DMS79 treated with DMSO at 0.1 percent for 48 hours (cell line): ENCODE measurements at places on chromosomes 5 and 9.
A peak's percentile ranks its signal among the peaks of the same experiment; 100 is the strongest.

DNA sequence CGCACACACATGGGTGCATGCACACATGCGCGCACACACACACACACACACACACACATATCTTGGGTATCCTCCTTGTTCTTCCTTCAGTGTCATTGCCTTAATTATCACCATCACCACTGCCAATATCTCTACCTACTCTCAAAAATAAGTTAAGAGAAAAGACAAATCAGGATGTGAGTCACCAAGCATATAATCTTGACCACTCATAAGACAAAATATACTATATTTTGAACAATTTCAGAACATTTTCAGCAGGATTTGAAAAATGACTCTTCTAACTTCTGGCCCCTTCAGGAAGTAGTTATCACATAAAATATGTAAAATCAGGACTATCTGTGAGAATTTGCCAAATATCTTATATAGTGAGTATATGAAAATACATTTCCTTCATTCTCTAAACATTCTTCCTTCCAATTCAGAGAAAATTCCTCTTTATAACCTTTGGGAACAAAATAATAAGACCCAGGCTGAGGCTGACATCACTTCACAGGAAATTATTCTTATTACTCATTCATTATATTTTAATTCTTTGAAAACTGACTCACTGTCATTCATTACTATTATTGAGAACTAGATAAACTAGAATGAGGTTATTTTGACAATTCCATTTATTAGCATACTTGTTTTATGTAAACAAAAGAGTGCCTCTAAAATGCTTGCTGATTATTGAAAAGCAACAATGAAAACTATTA, 772.0 kb upstream of the ACO1 start:
- no peak for DNase-seq

DNA sequence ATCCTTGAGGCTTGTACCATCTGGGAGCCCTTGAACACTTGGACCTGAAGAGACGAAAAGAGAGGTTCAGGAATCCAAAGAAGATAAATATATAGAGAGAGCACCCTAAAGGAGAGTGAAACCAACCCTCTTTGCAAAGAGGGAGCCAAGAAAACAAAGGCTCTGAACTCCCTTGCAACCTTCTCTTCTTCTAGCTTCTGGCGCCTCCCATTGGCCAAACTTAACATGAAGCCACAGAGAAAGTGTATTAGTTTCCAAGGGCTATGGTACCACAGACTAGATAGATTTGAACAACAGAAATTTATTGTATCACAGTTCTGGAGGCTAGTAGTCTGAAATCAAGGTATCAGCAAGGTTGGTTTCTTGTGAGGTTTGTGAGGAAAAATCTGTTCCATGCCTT, 175.1 kb downstream of the HCN1 start:
- DNase-seq, result no peak

GRCh38 chr9:31950756-31951155, 433.7 kb upstream of the ACO1 start:
- no peak for DNase-seq

DNA sequence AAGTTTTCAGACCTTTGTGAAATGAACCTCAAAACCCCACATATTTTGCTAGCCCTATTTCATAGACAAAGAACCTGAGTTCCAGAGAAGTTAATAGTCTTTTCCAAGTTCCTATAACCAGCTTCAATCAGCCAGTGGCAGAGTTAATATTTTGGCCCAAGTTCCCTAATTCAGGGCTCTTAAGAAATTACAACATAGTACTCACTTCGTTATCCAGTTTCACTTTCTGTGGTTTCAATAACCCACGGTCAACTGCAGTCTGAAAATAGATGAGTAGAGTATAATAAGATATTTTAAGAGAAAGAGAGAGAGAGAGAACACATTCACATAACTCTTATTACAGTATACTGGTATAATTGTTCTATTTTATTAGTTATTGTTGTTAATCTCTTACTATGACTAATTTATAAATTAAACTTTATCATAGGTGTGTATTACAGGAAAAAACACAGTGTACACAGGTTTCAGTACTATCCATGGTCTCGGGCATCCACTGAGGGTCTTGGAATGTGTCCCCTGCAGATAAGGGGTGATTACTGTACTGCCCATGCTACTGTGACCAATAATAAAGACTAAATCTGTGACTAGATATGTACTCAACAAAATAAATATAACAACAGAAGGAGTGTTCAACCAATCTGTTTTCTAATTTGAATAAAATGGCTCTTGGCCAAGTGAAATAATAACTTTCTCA, 9.3 kb upstream of the MYOT start:
- DNase-seq, result no peak

- no peak for DNase-seq
Measured at GRCh38 chr5:14745188-14745563, 80.7 kb downstream of the OTULIN start.

- DNase-seq, result no peak
Measured at GRCh38 chr5:159850160-159850559, 66.1 kb upstream of the ADRA1B start.

- no peak for DNase-seq
Measured at GRCh38 chr9:94269264-94269663, 10.2 kb downstream of the ZNF169 start.

DNA sequence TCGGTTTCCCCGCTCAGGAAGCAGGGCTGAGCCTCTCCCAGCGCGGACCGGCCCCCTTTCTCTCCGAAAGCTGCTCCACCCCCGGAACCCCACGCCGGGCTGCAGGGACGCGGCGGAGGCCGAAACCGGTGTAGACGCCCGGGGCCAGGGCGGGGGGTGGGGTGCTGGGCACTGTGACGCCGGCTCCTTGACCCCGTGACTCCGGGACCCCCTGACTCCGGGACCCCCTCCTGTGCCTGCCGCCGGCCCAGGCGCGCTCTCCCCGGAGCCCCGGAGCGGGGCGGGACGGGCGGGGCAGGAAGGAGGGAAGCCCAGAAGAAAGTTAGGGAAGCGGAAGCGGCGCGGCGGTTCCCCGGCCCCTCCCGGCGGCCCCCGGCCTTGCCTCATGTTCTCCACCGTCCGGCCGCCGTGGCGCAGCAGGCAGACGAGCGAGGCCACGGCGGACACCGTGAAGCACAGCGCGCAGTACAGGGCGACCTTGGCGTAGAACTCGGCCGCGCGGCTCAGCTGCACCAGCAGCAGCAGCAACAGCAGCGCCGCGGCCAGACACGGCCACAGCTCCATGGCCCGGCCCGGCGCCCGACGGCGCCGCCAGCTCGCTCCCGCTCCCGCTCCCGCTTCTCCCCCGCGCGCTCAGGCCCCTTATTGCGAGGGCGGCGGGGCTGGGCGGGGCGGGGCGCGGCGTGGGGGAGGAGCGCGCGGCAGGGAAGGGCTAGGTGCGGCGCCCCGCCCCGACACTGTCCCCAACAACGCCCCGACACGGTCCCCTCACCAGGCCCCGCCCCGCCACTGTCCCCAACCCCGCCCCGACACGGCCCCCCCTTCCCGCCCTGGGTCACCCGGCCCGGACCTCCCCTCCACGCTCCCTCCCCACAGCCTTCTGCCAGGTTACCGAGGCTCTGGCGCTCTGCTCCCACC, at the start of gene AGPAT2:
Gene AGPAT2, minus strand, starts transcription at position 664 of the 918 bp plus-strand sequence. Its CDS starts 100 bp downstream, at position 564.
- DNase-seq, result peak; percentile 30

DNA sequence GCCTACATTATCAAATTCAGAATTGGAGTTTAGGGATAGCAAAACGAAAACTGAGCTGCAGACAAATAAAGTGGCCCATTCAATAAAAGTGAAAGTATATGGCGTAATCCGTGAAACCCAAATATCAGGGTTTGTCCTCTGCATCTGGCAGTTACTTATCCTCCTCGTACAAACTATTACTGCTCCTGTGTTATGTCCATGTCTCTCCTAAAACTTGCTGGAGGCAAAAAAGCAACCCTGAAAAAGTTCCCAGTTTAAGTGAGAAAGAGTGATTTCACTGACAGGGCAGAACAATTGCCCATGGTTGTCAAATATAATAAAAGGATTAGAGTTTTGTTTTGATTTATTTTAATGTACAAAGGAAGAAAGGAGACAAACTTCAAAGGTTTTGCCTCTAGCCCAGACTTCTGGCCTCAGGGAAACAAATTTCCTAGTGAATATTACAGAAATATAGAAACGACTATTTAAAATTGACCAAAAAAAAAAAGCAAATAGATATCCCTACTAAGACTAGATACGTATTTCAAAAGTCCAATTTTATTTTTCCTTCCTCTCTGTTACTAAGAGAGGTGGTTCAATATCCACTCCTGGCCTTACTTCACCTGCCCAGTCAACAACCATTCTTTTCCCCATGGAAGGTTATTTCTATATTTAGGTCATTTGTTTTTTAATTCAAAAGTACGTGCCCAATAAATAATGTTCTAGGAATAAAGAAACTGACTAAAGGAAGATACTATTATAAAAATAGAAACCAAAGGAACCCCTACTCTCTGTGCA, 50.0 kb downstream of the NFIB start:
- DNase-seq, result no peak

GRCh38 chr9:125568621-125569020, 138.4 kb downstream of the MAPKAP1 start:
- no peak for DNase-seq

DNA sequence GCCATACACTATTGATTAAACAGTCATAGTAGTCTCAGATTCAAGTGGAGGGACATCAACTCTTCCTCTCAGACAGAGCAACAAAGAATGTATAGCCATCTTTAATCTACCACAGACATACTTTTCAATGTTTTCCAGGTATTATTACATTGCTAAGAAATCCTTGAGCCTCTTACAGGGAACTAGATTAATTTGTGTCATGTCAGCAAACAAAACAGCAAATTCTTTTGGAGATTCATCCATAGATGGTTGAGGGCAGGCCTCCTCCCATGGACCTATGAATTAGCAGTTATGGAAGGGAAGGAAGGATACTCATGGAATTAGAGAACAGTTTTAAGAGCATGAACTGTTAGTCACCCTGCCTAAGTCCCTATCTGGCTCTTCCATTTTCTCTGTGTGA, 47.8 kb upstream of the ARRDC3 start:
- DNase-seq, result no peak

DNA sequence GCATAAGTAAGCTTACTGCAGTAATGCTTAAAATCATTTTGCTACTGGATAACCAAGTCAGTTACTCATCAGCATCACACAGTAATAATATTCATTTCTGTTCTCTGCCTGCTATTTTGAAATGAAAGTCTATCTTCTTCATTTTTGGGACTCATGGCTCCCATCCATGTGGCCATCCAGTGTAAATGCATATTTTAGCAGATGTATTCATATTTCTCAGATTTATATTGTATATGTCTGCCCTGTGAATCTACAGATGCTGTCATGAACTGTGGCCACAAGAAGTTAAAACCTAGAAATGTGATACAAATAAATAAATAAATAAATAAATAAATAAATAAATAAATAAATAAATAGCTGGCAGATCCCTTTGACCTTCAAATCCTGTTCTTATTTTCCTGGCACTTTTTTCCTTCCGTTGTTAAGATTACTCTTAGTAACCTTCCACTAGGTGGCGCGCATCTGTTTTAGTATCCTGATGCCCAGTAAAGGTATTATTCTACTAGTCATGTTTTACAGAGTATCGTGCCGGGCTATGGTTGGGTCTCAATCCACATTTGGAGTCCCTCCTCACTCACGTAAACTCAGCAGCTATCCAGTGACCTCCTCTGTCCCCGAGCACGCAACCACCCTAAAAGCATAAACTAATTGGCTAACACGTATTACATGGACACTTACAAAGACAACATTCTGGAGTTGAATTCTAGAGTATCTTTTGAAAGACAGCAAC, 79.2 kb upstream of the IL7R start:
- DNase-seq, result peak; percentile 39

GRCh38 chr5:149765932-149766331, 35.8 kb downstream of the PPARGC1B start:
- DNase-seq, result no peak

DNA sequence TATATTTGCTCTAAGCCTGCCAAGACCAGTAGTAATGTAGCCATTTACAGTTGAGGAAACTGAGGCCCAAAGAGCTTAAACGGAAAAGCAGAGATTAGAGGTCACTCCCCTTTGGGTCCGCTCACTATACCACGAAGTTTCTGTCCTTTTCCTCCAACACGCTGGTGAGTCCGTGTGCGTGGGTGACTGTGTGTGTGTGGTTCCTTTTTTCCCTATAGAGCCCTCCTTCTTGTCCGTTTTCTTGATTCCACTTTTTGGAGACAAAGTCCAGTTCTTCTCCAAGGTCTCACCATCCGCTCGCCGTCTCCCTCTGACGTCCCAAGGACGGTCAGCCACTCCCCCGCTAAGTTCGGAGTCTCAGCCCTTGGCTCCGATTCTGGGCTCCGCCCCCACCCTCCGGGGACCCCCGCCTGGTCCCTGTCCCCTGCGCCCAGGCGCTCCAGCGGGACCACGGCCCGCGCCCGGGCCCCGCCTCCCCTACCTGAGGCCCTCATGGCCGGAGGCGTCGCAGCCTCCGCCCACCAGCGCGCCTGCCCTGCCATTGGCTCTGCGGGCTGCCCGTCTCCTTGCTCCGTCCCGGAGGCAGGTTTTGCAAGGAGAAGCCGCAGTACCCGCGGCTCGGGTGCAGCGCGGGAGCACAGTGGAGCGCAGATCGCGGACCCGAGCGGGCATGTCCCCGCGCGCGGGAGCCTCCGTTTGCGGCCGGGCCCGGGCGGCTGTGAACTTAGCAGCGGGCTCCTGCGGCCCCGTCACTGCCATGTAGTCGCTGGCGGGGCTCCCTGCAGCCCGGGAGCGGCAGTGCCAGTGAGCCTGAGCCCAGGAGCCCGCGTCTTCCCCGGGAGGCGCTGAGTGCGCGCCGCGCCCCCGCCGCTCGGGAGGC, at the start of gene MAST4:
Gene MAST4, plus strand, starts transcription at position 638 of the 880 bp plus-strand sequence. CDS start 263 bp downstream, outside the sequence.
- DNase-seq, result peak; percentile 36

GRCh38 chr9:134463280-134463679, 137.0 kb downstream of the RXRA start:
- no peak for DNase-seq

DNA sequence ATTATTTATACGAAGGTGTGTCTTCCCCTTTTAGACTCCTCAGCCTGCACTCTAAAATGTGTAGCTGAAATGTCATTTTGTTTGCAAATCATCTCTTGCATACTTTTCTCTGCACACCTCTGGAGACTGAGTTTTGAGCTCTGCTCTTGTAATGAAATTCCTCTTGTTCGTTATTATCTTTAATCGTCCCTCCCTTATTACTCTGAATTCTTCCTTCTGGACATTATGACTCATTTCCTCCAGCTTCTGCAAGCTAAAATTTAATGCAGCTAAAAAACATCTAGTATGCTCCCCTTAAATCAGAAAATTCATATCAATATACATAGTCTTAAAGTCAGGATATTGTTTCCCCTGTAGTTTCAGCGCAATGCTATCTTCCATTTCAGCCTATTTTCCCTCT, 13.5 kb downstream of the ISL1 start:
- no peak for DNase-seq

- DNase-seq, result peak; percentile 10
Measured at GRCh38 chr9:128771094-128771721, 519 bp downstream of the ZER1 start.

DNA sequence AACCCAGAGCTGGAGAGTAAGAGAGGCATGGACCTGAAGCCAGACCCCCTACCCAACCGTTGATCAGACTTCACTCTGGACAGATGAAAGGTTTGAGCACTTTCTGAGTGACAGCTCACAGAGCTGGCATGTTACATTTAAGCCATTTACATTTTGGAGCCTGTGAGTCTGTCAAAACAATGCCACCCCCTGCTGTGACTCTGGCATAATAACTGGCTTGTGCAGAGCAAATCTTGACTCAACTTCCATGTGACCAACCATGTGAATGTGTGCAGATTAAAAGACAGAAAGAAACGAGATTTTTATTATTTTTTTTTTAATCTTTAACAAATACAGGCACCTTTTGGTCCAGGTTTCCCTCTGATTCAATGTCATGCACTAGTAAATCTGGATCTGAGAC, 48.5 kb downstream of the MFAP3 start:
- no peak for DNase-seq
